Aorta (tissue), 5 donors: ENCODE measurements at places on chromosomes 3 and 15.

DNA sequence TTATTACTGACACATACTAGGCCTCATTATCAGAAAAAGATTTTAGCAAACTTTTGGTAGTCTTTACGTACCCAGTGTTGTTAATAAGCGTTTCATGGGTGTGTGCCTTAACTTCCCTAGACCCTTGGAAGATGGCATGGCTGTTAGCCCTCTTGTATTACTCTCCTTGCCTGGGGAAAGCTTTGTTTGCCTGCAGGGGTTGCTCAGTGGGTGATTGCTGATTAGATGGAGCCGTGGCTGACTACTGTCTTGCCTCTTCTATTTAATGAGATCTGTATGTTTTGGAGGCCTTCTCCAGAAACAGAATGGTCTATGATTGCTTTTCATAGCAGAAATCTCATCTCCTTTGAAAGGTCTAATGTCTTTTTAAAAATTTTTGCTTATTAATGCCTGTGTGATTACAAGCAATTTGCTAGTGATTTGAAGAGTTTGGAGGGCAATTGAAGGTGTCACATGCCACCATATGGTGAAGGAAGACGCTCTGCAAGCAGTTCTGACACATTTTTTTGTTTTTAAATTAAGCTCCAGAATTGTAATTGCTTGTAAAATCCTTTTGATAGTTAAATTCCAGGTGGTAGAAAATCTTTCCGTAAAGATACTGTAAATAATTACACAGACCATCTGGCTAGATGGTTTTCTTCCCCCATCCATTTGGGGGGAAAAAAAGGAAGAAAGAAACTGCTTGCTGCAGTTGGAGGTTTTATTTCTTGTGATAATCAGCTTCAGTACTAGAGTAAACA, 11.4 kb upstream of the C3orf20 start:
- no peak for DNase-seq

DNA sequence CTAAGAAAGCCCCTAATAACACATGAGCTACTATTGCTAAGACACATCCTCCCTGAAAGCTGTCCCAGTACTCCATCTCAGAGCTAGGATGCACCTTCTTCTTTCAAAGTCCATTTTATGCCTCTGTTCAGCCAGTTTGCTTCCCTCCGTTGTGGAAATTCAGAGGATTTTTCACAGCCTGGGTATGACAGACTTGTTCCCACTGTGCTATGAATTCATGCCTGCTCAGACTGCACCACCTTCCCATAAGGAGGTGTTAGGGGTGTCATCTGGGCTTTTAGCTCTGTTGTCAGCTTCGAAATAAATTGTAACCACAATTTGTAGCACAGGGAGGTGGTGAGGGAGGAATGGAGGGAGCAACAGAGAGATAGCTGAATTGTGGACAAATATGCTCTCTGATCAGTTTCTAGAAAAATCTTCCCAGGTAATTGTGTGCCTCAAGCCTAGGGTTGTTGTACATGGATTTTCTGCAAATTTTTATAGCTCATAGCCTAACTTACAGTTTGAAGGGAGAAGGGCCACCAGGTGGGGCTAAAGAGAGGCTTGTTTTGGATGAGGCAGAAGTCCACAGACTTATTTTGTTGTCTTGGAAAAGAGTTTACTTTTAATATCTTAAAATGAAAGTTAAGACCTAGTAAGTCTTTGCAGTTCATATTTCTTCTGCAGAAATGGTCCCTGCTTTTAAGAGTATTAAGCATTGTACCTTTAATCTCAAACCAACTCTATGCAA, 462.0 kb downstream of the PDCD6IP start:
- peak; percentile 60 for DNase-seq

DNA sequence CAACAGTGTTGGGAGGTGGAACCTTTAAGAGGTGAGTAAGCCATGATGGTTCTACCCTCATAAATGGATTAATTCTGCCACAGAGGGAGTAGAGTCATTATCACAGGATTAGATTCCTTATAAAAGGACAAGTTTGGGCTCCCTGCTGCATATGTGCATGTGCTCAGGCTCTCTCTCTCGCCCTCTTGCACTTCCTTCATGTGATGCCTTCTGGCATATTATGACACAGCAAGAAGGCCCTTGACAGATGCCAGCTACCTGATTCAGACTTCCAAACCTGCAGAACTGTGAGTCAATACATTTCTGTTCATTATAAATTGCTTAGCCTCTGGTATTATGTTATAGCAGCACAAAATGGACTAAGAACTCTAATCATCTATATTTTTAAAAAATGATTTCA, 205.3 kb downstream of the CTNNB1 start:
- DNase-seq = no peak

DNA sequence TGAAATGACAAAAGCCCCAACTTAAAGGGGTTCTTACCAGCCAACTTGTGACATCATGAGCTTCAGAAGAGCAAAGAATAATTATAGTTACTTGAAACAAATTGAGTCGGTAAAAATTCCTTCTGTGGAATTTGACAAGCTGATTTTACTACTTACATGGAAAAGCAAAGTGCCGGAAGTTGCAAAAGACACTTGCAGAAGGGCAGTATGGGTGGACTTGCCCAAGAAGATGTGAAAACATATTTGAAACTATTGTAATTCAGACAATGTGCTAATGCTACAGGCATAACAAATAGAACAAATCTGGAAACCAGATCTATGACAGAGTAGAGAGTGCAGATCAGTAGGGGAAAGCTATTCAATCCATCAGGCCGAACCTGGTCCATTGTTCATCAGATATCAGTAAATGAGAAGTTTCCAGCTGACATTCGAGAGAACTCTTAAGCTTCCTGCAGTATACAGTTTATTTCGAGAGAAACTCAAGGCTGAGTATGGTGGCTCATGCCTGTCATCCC, 2.5 kb upstream of the KIF7 start:
- no peak for DNase-seq

DNA sequence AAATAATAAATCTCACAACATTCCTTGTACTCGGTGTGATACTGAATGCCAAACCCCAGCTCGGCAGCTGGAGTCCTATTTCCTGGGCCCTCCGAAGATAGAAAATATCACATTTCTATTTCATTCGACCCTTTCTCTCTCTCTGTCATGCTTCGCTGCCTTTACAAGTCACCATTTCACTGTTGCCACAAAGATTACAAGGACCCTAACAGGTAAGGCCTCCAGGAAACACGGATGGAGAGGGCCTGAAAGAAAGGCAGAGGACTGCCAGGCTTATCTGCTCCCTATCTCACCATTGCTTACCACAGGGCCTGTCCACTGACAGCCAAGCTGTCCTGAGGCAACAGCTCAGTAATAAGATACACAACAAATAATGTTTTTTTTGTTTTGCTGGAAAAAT, 376.5 kb downstream of the MECOM start:
- DNase-seq = no peak
